Activated CD4-positive, alpha-beta T cell treated with anti-CD3 and anti-CD28 coated beads, Interleukin-2, Interleukin-6, amounts not matched to agents 100 ng/mL and 50 ng/mL, durations not matched to agents 16 hours and 8 hours (primary cell): ENCODE measurements at places on chromosomes 4 and X.

DNA sequence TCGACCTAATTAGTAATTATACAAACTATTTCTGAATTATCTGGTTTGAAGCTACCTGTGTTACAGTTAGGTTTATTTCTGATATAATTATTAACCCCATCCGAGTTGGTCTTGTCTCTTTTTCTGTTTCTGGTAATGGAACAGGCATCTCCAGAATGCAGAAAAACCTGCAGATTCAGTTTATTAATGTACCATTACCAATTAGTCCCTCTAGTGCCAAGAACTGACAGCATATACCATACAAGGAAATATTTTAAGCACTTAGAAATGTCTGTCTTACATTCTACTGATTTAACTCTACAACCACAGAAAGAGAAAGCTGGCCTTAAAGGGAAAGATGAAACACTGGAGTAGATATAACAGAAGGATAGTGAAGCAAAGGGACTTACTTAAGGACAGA, 570.6 kb downstream of the CENPC start:
- DNase-seq, result no peak

GRCh38 chr4:13601048-13601447, 26.5 kb downstream of the BOD1L1 start:
- DNase-seq, result no peak

- DNase-seq, result no peak
These were observed 1664.3 kb downstream of the C4orf33 start for GRCh38 chr4:130760246-130760645.

- DNase-seq, result peak; percentile 8
These were observed 29.0 kb downstream of the CLOCK start for GRCh38 chr4:55517526-55518229.

DNA sequence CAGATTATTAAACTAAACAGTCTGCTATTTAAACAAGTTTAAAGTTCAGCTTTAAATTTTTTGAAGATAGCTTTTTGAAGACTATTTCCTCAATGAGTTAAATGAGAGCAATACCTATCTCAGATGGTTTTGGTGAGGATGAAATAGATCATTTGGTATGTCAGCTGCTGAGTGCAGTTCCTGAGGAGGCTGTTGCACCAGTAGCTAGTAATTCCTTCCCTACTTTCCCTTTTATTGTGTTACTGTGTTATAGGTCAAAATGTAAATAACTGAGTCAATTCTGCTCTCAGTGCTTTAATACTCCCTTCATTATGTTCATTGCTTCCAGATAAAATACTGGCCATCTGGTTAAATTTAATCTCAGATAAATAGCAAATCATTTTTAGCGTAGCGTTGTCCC, 48.6 kb downstream of the BMPR1B start:
- DNase-seq, result no peak

DNA sequence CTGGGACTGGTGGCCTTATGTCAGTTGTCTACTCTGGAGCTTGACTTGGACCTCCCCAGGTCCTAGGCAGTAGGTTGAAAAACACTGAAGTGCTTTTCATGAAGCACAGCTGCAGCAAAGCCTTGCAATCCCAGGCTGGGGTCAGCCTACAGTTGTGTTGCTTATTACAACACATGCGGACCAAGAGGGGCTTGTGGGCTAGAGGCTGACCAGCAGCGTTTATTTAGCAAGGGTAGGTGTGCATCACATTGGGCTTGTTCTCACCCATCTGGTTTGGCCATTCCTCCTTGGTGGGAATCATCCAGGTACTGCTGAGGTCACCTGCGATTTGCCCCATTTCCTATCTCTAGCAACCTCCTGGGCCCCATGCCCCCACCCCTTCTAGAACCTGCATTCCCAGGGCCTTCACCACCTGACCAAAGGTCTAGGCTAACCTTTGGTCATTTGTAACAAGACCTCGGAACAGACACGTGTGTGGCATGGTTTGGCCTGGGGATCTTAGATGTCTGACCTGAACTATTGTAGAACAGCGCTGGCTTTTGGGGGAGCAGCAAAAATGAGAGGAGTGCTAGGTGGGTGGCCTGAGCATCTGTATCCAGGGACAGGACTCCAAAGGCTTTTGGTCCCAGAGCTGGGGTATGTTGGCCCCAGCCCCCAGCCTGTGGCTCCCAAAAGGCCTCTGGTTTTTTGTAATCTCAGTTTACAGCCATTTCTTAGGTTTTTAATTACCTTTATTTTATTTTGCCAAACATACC, 3.0 kb downstream of the RPL10 start:
- DNase-seq, result peak; percentile 47

DNA sequence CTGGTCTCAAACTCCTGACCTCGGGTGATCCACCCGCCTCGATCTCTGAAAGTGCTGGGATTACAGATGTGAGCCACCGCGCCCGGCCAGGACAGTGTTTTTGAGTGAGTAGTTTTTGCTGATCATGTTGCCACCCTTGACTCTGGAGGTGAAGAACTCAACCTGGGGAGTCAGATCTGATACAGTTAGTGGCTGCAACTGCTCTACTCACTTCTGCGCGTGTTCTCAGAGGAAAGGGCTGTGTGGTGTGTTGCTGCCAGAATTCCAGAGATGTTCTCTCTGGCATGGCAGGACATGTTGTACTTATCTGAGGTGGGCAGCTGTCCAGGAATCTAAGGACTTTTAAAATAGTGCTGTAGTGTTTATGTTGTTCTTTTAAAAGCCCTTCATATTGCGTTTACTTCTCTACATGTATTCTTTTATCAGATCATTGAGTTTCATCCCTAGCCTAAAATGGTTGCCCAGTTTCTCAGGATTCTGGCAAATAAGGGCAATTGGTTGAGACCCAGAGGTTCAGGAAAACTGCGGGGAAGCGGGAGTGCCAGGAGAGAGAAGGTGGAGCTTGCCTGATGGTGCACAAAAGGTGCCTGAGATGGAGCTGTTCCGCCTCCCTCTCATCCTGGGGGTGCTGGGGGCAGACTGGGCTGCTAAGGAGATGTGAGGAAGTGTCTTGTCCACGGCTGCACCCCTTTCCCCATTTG, 97.7 kb downstream of the ARHGAP10 start:
- DNase-seq, result no peak

DNA sequence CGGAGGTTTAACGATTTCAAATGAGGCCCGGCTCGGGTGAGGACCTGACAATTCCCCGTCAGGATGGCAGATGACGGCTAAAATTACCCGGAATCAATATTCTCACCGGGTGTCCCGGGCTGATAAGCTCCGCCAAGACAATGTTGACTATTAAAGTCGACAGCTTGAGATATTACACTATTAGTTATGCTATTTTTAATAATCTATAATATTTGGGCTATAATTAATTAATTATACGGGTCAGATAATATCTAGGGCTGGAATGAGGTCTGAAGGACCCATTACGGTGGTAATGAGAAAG, 9.4 kb upstream of the NKX1-1 start:
- no peak for DNase-seq

DNA sequence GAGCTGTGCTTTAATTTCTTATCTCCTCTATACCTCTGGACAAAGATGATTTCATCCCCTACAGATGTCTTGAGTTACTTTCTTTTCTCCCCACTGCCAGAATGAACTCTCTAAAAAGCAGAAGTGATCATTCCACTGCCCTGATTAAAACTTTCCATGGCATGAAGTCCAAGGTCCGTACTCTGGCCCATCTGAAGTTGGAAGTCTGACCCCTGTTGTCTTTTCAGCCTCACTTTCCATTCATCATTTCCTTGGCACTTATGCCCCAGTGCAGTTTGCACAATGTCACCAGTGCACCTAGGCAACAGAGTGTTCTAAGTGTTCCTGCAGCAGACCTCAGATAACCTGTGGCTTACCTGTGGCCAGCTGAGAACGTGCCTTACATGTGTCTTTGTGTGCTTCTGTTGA, 242.4 kb downstream of the FRAS1 start:
- DNase-seq, result no peak

- no peak for DNase-seq
These were observed 14.6 kb downstream of the PSAPL1 start for GRCh38 chr4:7419961-7420660.

DNA sequence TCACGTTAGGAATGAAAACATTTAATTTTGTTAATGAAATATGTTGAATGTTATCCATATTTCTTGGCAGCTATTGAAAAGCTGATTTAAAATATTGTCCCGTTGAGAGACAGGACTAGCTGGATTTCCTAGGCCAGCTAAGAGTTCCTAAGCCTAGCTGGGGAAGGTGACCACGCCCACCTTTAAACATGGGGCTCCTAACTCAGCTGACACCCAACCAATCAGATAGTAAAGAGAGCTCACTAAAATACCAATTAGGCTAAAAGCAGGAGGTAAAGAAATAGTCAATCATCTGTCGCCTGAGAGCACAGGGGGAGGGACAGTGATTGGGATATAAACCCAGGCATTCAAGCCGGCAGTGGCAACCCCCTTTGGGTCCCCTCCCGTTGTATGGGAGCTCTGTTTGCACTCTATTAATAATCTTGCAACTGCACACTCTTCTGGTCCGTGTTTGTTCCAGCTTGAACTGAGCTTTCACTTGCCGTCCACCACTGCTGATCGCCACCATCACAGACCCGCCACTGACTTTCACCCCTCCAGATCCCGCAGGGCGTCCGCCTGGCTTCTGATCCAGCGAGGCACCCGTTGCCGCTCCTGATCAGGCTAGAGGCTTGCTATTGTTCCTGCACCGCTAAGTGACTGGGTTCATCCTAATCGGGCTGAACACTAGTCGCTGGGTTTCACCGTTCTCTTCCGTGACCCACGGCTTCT, 308.9 kb downstream of the GLUD2 start:
- no peak for DNase-seq

- DNase-seq, result no peak
These were observed 274.5 kb downstream of the SLC7A11 start for GRCh38 chr4:137967480-137968190.

- no peak for DNase-seq
These were observed 76.8 kb upstream of the PRPS1 start for GRCh38 chrX:107551546-107551945.

GRCh38 chrX:135432453-135432852, 10.7 kb downstream of the SMIM10L2A start:
- DNase-seq, result no peak

DNA sequence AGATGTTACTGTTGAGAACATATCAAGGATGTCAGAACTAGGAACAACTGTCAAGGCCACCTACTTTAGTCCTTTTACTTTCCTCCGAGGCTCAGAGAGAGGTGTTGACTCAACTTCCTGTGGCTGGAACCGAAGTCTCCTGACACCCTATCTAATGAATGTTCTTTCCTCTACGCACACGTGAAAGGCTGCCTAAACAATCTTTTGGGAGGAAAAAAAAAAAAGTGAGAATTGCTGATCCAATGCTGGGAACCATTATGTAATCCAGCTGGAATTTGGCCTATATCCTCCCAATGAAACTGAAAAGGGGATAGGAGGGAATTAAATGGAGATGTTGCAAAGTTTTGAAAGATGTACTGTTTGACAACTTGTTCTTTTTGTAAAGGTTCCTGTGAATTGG, 8.3 kb upstream of the MAP7D3 start:
- peak; percentile 51 for DNase-seq

DNA sequence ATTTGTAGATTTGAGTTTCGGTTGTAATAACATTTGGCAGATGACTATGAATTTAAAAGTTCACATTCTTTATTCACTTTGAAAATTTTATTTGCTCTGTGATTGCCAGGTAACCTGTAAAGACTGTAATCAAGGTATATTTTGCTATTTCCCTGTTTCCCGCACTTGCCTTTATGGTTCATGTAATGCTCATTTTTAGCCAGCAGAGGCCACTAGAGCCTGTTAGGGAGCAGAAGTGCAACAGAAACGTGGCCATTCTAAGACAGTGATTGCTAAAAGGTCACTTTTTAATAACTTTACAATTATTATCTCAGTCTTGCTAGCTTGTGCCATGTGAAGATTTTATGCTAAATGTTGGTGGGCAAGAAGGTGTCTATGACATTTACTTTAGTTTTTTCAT, 12.4 kb downstream of the YIPF6 start:
- DNase-seq, result peak; percentile 66

DNA sequence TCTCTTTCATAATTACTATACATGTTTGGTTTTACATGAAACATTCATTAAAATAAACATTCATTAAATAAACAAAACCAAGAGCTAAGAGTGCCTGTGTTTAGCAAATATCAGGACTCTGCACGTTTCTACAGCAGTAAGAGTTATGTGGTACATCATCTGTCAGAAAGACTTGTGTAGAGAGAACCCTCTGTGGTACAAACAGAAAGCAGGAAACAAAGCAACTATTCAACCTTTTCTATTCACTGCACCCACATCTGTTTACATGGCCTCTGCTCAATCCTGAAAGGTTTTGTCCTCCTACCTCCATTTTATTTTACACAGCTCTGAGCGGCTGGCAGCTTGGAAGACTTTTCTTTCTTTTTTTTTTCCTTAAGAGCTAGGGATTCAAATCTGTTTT, 90.7 kb upstream of the PCDH18 start:
- no peak for DNase-seq

DNA sequence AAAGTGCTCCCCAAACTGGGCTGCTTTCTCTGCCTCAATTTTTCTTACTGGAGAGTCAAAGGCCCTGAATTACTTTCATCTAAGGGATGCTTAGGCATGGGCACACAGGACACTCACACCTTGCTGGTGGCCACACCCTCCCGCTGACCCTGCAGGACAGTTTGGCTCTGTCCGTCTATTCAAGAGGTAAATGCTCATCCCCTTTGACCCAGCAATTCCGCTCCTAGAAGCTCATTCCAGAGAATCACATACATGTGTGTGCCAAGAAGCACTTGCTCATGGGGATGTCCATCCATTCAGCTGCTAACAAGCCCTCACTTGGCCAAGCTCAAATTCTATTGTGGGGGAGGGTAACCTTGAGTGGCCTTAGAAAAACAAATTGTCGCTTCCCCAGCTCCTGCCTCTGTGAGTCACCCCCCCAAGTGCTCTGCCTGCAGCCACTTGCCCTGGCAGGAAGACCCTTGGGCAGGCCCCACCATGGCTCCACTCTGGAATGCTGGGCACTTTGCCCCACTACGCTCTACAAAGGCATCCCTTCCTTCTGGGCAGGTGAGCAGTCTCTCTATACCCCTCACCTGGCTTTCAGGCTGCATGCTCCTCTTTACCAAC, 54.5 kb downstream of the HTRA3 start:
- DNase-seq, result no peak

- DNase-seq, result no peak
These were observed 1399.1 kb upstream of the PCDH7 start for GRCh38 chr4:29320947-29321620.

GRCh38 chr4:183300070-183300469, 20.0 kb downstream of the CLDN22 start:
- no peak for DNase-seq

GRCh38 chr4:121270389-121270788, 106.3 kb upstream of the TNIP3 start:
- DNase-seq, result no peak

GRCh38 chrX:77389891-77390290, 57.3 kb upstream of the FGF16 start:
- DNase-seq, result no peak

DNA sequence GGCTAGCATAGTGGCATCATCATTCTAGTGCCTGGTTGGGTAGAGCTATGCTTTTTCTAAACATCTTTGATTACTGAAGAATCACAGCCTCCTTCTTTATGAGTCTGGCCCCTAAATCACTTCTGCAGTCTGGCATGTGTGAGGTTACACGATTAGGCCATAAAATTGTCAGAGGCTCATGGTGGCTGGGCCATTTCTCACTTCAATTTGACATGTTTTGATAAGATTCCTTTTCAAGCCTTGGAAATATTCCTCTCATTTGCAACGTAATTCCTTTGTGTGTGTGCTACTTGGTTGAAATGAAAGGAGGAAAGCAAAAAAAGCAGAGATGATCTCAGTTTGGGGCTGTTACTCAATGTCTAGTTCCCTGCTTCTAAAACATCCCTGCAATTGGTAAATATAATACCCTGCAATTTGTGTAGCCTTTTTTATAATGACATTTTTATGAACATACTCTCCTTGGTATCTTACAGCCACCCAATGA, 6.2 kb downstream of the CCKAR start:
- DNase-seq, result no peak
